ENCODE measurements at places on chromosomes 2 and 18.

DNA sequence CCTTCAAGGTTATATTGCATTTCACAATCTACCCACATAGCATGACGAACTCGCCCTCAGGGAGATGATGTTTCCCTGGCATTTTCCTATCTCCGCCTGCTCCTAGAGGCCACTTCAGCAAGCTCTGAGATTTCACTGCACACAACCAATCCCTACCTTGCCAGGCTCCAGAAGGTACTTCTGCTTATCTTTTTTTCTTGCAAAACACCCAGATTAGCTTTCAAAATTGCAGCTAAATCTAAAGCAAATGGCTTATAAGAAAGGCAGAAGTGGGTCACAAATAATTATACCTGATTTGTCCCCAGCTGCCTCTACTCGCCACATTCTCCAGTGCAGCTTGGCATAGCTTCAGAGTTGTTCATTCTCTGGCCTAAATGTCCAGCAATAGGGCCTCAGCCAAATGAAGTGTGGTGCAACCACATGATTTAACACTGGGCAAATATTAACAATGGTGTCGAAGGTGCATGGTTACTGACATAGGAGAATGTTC lies 32.4 kb upstream of the MRPL19 start:
- DNase-seq = no peak

DNA sequence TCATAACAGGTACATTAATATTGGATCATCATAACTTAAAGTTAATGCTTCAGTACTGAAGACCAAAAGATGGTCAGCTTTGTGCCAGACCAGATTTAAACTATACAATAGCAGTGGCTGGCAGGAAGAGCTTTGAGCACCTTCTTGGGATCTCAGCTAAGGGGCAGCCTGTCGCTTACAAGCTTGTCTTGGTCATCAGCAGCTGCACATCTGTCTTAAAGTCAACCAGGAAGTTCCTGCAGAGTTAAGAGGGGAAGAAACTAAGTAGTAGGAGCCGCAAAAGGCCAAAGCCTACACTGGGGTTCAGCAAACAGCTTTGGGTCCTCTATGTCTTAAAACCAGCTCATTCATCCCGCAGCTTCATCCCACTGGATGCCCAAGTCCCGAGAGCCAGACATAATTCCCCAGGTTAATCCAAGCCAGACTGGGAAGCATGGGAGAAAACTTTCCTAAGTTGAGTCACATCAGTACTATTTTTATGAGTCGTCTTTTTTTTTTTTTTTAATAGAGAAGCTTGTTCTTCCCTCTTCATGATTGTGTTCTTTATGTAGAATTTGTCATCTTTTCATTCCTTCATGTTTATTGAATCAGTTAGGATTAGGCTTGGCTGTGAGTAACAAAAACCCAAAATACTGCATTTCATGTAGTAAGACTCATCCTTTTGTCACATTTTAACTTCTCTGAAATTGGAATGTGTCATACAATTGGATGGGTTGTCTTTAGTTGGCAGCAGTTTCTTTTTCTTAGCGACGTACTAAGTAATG lies 59.3 kb downstream of the SERTAD2 start:
- DNase-seq = no peak

DNA sequence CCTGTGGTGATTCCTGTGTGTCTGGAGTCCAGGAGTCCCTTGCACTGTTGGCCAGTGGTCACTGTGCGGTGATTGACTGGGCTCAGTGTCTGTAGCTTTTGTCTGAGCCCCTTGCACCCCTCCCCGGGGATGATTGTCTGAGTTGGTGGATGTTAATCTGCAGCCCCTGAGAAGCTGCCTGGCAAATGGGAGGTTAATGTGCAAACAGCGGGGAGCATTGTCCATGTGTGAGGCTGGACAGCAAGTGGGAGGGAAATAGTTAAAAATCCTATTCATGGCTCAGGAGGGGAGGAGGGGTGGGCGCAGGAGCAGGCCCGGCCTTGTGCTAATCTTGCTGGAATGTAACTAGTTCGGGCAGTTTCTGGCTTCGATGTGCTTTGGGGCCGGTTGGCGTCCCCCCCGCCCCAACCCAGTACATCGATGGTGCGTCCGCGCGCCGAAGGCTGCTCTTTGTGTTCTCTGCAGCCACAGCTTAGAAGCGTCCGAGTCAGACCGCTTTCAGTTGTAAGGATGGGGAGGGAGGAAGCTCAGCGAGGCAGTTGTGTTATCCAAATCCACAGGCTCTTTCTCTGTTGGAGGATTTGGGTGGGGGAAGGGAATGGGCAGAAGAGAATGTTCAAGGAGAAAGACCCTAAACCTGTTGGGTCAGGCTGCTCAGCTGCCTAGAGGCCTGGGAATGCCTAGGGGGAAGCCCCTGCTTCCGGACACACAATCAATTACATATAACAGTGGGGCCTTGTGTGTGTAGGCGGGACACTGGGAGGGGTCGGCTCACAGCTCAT lies 71.8 kb downstream of the TGOLN2 start:
- DNase-seq = no peak

- DNase-seq = no peak
Observed at GRCh38 chr2:55883357-55883756, 40.2 kb downstream of the EFEMP1 start.

- no peak for DNase-seq
Observed at GRCh38 chr2:2107627-2108026, 223.4 kb downstream of the MYT1L start.

GRCh38 chr2:70247364-70248180 lies 856 bp downstream of the TIA1 start:
- DNase-seq = no peak

DNA sequence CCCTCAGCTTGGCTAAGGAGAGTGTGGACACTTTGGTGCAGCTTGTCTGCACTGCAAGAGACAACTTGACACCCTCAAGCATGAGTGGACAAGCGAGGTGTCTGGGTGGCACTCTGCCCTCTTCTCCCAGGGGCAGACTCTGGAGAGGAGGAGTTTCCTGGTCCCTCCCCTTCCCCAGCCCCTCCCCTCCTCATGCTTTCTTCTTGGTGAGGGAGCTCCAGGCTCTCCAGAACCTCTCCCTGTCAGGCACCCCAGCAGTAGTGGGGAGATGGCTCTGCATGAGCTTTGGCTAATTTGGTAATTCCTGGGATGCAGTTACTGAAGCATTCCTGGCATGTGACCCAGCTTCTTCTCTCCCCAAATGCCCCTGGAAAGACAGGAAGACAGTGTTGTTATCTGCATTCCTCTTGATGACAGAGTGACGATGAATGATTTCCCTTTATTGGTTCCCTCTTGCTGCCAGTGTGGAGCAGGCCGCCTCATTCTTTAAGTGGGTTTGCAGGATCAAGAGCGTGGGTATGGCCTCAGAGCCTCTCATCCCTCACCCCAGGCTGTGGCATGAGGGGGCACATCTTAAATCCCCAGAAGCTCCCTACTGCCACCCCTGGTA lies 89.2 kb downstream of the STPG4 start:
- DNase-seq = no peak

All from T-helper 2 cell treated with Interferon-gamma antibody and Interleukin-4, amounts not matched to agents 5 μg/mL and 100 μg/mL, for 36 hours (primary cell).